ENCODE measurements at places on chromosomes 7 and 10.
A peak's percentile ranks its signal among the peaks of the same experiment; 100 is the strongest.

DNA sequence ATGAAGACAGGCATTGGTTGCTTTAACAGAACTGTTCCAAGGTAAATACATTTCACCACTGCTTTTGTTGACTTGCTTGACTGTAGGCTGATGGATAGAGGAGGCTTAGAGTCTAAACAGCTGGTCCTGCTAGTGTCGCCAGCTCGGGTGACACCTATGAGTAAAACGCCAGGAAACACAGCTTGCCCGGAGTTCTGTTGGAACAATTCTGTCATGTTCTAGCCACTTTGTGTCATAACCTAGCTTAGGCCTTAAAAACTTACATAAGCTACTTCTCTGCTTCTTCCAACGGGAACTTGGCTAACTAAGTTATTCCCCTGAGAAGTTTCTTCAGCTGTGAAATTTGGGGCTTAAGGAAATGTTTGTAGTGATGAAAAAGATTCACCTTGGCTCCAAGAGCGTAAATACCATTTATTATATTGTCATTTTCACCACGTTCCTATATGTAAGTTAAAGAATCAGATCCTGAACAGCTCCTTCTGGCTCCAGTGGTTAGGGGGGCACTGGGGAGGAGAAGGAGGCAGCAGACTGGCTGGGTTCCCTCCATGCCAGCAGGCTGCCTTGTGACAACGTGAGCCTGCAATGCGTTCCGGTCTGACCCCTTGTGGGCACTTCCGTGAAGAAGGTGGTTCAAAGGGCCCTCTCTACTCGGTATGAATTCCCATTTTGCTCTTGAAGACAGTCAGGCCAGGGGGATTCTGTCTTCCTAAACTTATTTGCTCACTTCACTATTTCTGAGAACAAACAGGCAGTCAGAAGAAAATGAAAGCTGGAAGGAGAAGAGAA is 253.2 kb downstream of the BMPER start:
- DNase-seq: peak; percentile 25

DNA sequence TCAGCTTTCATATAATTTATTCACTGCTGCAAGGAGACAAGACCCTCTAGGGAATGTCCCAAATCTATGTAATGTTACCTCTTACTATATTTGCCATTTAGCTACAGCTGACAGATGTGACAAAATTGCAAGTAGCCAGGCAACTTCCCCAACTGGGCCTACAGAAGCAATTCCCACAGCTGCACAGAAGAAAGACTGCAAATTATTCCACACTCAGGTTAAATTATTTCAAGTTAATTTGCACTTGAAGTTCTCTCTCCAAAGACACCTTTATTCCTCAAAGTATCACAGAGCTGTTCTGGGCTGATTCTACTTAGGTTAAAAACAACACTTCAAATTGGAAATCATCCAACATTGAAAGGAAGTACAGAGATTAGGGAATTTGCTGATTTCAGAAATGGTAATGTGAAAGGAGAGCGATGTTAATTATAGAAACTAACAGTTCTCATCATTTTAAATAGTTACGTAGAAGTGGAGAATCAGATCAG is 133.6 kb downstream of the THSD7A start:
- no peak for DNase-seq

DNA sequence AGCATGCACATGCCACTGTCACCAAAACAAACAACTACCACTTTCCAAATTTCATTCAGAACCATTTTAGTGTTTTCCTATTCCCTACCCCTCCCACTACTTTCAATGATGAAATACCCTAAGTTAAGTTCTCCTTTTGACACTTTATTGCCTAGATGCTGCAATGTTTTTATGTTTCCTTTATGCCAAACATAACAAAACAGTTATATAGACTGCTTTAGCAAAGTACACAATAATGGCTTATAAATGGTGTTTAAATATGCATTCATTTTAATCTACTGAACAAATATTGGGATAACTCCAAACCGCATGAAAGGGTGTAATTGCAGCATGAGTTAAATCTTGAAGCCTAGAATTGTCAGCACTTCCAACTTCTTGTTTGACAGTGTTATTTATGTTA is 69.2 kb downstream of the PHYHIPL start:
- DNase-seq: no peak

- no peak for DNase-seq
Measured at GRCh38 chr7:29924684-29925083, 64.9 kb downstream of the SCRN1 start.

- no peak for DNase-seq
Measured at GRCh38 chr7:105788356-105788755, 88.0 kb downstream of the ATXN7L1 start.

GRCh38 chr7:155462163-155462735 is 4.3 kb downstream of the EN2 start:
- no peak for DNase-seq

DNA sequence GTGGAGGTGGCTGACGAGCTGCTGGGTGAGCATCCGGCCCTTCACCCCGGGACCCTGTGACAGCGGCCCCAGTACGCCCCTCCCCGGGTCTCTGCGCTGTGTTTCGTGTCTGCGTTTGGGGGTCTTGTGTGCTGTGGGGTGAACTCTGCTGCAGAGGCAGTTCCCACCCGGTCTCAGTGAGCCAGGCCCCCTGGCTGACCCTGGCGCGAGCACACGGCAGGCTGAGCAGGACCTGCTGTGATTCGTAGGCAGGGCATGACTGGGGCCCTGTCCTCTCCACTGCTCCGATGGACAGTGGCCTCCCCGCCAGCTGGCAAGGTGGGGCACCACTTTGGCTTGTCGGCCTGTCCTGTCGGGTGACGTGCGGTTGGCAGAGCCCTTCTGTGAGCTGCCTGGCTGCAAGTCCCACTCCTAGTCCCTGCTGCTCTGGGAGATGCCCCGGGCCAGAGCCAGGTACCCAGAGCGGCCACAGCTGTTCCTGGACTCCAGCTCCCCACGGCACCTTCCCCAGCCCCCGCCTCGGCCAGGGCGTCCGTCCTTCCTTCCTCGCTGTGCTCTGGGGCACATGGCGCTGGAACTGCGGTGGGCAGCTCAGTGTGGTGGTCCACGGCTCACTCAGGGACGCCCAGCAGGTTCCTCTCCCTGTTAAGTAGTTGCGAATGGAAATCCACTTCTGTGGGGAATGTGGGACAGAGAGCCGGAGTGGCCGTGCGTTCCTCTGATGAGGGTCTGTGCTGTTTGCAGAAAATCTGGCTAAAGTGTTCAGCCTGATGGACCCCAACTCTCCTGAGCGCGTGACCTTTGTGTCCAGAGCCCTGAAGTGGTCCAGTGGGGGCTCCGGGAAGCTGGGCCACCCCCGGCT is 10.5 kb downstream of the GET4 start:
- no peak for DNase-seq
